ENCODE measurements at places on chromosomes 2 and 18.
A peak's percentile ranks its signal among the peaks of the same experiment; 100 is the strongest.

DNA sequence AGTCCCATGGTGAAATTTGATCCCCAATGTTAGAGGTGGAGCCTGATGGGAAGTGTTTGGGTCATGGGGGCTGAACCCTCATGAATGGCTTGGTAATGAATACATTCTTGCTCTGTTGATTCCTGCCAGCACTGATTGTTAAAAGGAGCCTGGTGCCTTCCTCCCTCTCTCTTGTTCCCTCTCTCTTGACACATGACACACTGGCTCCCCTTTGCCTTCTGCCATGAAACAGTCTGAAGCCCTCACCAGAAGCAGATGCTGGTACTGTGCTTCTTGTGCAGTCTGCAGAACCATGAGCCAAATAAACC lies 30.6 kb upstream of the EPC2 start:
- peak; percentile 11 for DNase-seq

GRCh38 chr18:77136871-77137665 lies 4.5 kb upstream of the MBP start:
- DNase-seq: no peak

DNA sequence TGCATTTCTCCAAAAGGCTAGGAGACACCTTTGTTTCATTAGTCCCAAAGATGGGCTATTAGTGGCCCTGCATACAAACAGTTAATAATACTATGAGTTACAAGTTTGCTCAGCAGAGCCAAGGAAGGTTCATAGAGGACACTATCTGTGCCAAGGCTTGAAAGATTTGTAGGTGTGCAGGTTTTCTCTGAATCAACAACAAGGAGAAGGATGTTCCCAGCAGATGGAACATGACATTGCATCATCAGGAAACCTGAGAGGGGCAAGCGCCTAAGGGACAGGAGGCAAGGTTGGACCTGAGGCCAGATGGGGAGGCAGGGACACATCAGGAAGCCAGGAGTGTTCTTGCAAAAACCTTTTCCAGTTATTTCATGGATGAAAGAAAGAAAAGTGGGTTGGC lies 35.4 kb upstream of the STK17B start:
- DNase-seq: no peak

DNA sequence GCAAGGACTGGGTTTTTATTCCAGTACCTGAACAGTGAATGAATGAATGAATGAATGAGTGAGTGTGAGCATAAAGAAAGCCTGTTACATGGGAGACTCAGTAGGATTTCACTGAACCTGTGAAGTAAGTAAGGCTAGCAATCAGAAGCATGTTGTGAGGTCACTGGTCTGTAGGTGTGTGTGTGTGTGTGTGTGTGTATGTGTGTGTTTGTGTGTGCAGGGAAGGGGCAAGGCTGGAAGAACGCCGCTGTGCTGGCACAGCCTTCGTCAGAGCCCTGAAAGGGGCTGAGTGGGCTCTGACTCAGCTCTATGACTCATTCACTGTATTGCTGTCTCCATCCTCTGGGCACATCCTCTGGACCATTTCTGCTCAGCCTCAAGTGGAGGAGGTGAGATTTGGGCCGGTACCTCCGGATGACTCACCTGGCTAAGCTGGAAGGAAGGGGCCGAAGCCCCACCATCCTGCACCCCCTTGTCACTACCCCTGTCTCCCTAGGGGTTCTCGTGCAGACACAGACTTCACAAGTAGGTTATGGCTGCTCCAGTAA lies 51.4 kb upstream of the MRPL33 start:
- peak; percentile 96 for DNase-seq

DNA sequence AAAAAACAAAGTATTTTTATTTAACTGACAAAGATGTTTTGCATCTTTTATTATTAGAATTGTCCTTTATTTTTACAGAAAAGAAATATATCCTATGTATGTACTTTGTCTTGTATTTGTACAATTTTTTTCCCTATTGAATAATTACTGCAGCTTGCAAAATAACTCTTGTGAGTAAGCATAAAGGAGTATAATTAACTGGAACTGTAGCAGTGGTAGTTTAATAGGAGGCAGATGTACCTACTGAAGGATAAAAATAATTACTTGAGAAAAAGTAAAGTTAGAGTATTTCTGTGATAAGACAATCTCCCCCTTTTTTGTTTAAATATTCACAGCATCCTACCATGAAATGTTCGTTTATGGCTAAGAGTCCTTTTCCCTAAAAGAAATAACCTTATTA lies 34.7 kb downstream of the EHBP1 start:
- no peak for DNase-seq

DNA sequence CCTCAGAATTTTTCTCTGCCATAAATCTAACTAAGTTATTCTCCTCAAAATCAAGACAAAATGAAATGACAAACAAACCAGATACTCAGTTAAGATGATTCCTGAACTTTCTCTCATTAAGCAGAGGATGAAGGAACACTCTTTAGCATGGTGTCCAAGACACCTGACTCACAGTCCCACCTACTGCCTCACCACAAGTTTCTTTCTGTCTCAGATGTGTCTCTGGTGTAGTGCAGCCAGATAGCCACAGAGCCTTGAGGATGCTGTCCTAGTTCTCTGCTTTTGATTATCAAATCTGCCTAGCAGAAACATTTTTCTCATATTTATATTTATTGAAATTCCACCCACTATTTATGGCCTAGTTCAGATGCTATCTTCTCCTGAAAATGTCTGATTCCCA lies 103.6 kb upstream of the TMEM200C start:
- DNase-seq: no peak
